Stimulated activated CD4-positive, alpha-beta T cell treated with anti-CD3 and anti-CD28 coated beads, Interleukin-1b, Interleukin-23, amount 100 ng/mL, for 24 hours (primary cell): ENCODE measurements at places on chromosomes 6 and 20.

- DNase-seq: no peak
Measured at GRCh38 chr6:82025271-82025670, 222.3 kb downstream of the IBTK start.

DNA sequence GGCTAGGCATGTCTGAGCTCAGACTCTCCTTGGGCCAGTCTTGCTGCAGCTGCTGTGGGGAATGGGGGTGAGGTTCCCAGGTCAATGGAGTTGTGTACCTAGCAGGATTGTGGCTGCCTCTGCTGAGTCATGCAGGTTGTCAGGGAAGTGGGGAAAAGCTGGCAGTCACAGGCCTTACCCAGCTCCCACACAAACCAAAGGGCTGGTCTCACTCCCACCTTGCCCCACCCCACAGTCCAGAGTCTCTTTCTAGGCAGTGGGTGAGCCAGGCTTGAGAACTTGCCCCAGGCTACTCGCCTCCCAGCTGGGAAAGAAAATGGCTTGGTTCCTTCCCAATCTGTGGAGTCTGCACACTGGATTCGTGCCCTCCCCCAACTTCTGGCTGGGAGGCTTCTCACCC is 65.7 kb downstream of the SCP2D1 start:
- no peak for DNase-seq

DNA sequence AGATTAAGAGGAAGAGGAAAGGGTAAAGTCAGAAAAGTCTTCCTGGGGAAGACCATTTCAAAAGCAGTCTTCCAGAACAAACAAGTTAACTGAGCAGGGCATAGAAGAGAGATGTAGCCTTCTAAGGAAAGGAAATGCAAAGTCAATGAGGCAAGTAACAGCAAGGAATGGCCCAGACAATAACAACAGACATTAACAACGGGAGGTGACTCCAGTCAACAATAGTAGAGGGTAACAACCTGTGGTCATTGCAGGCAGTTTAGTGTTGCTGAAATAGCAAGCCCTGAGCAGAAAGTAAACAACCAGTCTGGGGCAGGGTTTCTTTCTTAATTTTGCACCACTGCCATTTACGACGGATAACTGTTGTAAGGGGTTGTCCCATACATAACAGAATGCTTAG is 2.1 kb downstream of the MDN1 start:
- DNase-seq: no peak

- no peak for DNase-seq
Measured at GRCh38 chr6:15267221-15267620, 21.4 kb downstream of the JARID2 start.

DNA sequence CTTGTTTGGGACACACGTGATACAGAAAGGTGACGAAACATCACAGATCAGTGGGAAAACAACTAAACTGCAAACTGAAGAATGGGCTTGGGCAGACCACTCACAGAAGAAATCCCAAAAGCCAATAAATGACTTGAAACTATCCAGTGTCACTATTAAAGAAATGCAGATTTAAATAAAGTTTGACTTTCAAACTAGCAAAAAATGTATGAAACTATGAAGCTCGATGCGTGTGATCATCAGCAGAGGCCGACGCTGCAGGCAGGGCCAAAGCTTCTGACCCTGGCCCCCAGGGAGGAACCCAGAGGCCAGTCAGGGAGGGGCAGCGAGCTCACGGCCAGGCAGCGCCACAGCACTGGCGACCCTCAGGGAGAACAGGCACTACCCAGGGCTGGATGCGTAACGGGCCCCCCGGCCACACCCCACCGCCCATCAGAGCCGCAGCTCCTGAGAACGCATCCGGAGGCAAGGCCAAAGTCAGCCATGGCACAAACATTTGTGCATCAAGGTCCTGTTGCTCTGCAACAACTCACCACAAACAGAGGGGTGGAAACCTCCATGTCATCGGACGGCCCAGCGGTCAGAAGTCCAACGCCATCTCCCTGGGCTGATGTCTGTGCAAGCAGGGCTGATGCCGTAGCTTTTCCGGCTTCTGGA is 94.1 kb downstream of the YTHDF1 start:
- no peak for DNase-seq

DNA sequence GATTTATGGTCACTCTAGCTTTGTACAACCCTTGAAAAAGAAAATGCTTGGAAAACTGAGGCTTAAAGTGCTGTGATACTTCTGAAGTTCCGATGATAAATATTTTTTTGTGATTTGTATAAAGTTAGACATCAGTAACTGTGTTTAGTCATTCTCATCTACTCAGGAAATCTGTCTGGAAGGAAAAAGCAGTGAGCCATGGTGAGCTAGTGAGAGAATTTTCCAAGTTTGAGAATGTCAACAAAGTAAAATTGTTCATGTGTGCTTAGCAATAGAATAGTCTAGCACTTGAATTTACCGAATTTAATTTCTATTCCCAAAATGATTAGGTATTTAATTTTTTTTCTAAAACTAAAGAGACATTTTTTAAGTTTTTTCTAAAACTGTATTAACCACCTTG is 41.3 kb upstream of the PLCB4 start:
- no peak for DNase-seq

GRCh38 chr20:1526896-1527295 is 30.6 kb downstream of the SIRPD start:
- DNase-seq: no peak

GRCh38 chr6:6880745-6881437 is 226.9 kb upstream of the RREB1 start:
- DNase-seq: no peak

GRCh38 chr20:37202267-37202943 is 23.1 kb upstream of the MROH8 start:
- DNase-seq: no peak

DNA sequence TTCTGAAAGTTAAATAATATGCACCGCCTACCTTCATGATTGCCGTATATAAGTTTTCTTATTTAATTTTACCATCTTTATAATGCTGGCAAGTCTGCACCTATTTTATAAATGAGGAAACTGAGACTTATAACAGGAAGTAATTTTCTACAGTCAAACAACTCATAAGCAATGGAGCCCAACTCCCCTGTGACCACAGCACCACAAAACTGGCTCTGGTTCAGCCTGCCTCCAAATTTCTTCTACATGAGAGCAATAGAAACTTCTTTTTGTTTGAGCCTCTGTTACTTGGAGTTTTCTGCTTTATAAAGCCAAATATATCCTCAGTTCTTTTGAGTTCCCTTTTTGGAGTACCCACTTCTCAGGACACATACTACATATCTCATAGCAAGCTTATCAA is 131.1 kb upstream of the HSF2 start:
- DNase-seq: no peak

DNA sequence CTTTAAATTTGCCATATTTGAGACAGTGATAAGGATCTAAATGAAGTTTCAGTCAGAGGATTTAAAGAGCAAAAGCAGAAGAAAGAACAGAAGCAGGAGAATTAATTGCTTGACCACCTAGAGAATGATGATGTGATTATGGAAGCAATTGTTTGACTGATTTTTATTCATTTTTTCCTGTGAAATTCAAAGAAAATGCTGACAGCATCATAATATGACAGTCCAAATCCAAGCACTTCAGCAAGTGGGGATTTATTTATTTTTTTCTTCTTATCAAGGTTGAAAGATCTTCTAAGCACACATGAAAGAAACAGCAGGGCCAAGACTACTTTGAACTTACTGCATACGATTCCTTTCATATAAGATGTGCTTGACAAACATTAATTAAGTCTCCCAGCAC is 125.2 kb downstream of the BMP2 start:
- DNase-seq: no peak

GRCh38 chr20:64237316-64237715 is 18.2 kb upstream of the PCMTD2 start:
- no peak for DNase-seq

GRCh38 chr6:44590471-44590870 is 203.0 kb downstream of the CDC5L start:
- no peak for DNase-seq

DNA sequence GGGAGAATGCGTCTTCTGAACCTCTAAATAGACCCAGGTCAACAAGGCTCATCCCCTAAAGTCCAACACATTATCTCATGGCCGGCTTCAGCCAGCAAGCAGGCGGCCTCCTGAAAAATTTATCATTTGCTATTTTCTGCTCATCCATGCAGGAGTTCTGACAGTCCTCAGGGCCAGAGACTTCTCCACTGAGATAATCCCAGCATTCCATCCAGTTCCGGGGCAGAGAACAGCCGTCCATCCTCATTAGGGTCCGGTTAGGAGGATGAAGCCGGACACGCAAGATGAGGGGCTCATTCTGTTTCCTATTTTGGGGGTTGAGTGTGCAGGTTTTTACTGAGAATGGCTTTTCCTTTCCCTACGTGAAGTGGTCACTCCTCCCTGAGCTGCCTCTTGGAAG is 258.1 kb downstream of the PREX1 start:
- no peak for DNase-seq
